Adipocyte (in vitro differentiated cells): ENCODE measurements at places on chromosomes 7 and 10.
A peak's percentile ranks its signal among the peaks of the same experiment; 100 is the strongest.

GRCh38 chr10:12835709-12836108 is 165.8 kb downstream of the CCDC3 start:
- DNase-seq, result peak; percentile 75

- DNase-seq, result no peak
These were observed 338.0 kb upstream of the KIAA1217 start for GRCh38 chr10:23870651-23871610.

DNA sequence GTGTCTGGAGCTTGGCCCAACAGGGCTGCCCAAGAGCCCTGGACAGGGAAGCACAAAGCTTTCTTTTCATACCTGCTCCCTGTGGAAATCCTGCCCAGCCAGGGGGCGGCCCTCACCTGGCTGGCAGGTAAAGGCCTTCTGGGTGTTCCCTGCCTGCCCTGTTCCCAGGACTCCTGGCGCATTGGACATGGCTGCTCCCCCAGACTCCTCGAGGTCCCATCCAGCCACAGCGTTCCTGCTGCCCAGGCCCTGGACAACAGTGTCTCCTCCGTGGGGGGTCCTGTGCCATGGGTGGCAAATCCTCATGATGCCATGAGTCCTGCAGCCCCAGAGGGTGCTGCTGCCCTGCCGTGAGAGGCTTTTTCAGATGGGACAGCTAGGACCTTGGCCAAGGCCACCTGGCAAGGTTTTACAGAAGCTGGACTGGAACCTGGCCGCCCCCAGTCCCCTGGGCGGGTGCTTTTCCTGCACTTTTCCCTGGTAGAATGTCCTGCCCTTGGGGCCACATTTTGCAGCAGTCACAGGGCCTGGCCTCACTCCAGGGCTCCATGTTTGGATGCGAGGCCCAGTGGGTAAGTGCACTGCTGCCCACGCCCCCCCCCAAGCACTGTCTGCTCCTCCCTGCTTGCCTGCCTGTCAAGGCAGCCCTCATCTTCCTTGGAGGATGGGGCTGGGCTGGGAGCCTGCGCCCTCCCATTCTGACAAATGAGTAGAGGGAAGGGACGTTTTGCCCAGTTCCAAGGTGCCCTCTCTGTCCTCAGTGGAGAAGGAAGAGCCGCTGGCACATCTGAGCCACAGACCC is 60.7 kb downstream of the LHPP start:
- no peak for DNase-seq

DNA sequence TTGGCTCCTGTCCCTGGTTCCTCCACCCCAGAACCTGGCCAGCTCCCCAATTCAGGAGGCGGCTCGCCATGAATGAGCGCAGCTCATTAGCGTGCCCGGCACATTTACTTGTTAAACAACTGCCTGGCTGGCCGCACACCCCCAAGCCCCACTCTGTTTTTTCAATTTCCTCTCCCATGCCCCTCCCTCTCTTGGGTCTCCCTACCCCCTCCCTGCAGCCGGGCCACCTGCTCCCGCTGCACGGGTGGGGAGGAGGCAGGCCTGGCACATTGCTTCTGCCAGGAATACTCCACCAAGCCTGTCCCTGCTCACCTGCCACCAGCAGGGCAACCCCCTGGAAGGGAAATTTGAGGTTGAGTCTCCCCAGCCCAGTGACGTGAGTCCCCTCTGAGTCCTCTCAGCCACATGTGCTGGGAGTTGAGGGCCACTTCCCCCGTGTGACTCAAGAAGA is 2.5 kb upstream of the SLIT1 start:
- DNase-seq, result no peak

DNA sequence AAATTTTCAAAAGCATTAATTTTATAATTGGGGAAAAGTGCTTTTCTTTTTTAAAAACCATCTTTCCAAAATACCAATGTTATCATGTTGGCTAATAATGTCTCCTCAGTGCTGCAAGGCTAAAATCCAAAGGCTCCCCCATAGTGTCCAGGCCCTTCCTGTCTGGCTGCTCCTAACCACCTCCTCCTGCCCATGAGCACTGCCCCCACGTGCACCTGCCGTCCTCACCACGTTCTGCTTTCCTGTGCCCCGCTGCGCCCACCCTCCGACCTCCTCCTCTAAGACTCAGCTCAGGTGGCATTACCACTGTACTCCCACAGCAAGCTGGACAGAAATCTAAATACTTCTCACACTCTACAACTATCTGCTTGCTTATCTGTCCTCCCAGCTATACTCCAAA is 17.7 kb downstream of the PAXIP1 start:
- no peak for DNase-seq

DNA sequence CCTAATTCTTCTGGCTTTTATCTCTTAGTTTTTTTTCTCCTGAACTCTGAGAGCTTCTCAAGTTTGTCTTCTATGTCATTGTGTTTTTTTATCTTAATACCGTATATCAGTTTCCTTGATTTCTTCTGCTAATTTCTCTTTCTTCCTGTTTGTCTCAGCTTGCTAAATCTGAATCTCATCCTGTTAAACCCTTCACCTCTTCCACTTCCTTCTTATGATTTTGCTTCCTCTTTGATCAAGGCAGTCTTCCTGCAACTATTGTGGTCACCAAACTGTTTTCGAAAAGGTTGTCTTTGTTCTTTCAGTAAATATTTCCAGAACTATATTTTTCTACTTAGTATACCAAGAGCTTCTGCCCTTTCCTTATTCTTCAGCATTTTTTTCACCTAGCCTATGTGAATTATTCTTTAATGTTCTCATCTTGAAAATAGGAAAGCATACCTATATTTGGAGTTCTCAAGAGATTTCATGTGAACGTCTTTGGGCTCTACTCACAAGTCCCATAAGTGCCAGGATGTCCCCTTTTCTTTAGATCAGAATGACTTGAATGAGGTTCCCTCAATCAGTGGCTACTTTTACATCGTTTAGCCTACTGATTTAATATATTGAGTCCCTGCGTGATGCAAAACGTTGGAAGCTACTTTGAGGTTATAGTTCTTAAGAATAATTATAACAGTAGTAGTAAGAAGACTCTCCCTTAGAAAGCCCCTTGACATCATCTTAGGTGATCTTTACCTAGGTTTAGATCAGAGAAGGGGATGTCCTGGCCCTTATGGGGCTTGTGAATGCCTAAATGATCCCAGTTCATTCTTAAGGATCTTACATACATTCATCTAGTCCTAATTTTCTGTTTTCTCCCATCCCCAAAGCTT is 415.4 kb upstream of the AUTS2 start:
- no peak for DNase-seq

DNA sequence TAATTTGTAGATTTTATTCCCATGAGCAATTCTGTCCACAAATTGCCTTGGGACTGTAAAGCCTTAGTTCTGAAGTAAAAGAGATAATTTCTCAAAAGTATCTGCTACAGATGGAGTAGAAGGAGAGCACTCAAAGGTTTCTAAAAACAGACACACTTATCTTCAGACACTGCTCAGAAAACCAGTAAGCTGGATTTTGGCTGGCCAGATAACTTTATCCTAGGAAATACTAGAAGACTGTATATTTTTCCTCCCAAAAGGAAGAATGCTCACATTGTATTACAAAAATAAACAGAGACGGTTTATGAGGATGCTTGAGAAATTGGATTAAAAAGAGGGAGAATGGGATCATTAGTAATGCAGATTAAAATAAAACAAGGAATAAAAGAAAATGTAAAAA is 178.0 kb upstream of the IGFBP3 start:
- peak; percentile 12 for DNase-seq

GRCh38 chr7:159118197-159118595 is 26.5 kb downstream of the VIPR2 start:
- no peak for DNase-seq

- DNase-seq, result no peak
These were observed 255.1 kb downstream of the OTUD1 start for GRCh38 chr10:23693925-23694324.

- DNase-seq, result no peak
These were observed 8.7 kb downstream of the PKD1L1 start for GRCh38 chr7:47939425-47940036.

DNA sequence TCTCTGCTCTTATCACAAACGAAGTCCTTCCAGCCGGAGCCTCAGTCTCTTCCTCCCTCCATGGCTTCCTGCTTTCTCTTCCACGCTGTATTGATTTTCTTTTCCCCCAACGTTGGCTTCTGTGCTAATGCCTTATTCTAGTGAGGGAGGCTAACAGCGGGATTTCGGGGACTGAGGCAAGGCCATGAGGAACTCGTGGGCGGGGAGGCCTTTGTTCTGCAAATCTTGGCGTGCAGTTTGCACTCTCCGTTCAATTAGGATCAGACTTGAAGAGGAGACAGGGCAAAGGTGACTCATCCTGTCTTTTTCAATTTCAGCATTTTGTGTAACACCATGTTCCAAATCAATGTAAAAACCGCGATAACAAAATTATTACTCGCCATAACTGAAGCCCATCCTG is 25.3 kb downstream of the EN2 start:
- DNase-seq, result no peak
